ENCODE measurements at places on chromosomes 6 and 20.
A peak's percentile ranks its signal among the peaks of the same experiment; 100 is the strongest.

- DNase-seq, result no peak
Observed at GRCh38 chr20:11502061-11502460, 415.6 kb upstream of the BTBD3 start.

GRCh38 chr20:38986663-38987062 is 24.5 kb downstream of the DHX35 start:
- no peak for DNase-seq

DNA sequence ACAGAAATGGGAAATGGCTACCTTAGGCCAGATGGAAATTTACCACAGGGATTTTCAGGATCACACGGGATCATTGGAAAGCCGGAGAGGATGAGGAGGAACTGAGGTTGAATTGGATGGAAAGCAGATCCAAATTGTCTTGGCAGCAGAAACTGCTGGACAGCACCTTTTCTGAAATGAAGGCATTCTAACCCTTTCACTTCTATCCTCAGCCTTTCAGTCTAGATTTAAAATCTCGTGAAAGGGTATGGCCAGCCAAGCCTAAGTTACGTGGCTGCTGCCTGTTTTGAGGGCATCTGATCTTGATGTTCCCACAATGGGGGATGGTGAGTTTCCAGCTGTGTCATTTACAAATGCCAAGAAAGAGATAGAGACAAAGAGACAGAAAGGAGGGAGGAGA is 358.2 kb downstream of the KIF16B start:
- DNase-seq, result no peak

DNA sequence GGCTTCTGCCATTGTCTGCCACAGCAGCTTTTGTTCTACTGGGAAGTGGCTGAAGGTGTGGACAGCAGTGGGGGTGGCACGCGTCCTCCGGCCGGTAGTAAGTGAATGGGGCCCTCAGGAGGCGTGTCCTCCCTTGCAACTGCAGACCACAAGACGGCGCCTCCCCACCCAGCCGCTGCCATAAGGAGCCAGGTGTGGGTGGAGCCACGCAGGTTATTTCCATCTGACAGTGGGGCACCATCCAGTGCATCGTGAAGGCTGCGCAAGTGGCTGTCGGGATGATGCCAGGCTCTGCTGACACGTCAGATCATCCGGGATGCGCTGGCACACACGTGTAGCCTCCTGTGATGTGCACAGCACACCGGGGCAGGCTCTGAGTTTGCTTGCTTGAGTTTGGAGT is 379.7 kb downstream of the CDH4 start:
- no peak for DNase-seq

DNA sequence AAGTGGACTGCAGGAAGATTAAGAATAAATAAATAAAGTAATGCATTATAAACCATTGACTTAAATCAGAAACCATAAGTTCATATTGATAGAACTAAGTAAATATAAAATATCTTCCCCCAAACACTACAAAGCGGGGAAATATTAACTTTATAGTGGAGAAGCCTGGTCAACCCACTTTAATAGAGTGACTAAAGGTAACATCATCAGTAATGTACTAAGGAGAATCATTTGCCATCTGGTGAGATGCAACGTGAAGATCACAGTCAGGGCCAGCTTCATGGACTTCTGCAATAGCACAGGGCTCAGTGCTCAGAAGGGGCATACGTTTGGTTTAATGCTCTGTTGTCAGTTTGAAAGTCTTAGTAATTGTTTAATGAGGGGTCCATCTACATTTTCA is 58.8 kb upstream of the CD83 start:
- DNase-seq, result no peak

DNA sequence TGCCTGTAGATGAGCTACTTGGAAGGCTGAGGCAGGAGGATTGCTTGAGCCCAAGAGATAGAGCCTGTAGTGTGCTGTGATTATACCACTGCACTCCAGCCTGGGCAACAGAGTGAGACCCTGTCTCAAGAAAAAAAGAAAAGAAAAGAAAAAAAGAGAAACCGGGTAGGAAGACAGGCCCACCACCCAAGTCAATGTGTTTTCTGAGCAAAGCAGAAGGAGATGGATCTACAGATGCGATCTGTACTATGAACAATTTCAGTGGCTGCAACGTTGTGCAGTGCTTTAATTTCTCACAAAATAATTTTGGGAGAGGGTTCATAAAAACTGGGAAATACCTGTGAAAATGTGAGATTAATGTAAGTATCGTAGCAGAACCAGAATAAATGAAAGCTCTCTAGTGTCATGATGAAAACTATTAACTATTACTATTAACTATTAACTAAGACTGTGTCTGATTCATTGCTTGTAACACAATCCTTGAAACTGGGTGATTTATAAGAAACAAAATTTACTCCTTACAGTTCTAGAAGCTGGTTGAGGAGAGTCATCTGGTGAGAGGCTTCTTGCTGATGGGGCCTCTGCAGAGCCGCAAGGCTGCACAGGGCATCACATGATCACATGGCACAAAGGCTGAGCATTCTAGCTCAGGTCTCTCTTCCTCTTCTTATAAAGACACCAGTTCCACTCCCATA is 233.1 kb upstream of the ZNF217 start:
- no peak for DNase-seq

DNA sequence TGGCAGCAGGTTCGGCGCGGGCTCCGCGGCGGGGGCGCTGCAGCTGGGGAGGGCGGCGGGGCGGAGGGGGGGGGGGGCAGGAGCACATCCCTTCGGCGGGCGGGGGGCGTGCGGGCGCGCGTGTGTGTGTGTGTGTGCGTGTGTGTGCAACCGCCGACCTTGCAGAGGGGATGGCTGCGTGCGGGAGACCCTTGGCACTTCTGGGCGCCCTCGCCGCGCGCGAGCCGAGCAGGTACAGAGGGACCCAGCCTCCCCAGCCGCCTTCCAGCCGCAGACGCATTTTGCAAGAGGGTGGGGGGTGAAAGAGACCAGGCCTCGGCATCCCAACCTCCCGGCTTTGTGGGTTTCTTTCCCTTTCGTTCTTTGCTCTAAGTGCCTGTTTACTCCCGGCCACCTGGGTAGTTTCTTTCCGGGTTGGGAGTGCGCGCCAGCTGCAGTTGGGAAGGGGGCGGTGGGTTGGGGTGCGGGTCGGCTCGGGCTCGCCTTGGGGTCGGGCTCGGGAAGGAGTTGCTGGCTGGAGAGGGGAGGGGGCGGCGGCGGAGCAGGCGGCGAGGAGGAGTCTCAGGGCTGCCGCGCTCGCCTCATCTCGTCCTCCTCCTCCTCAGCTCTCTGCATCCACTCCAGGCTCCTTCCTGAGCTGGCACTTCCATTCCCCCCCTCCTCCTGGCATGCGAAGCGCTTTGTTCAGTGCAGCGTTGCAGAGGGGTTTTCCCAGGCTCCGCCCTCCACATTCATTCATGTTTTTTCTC is 620 bp downstream of the HIVEP1 start:
- DNase-seq, result no peak

DNA sequence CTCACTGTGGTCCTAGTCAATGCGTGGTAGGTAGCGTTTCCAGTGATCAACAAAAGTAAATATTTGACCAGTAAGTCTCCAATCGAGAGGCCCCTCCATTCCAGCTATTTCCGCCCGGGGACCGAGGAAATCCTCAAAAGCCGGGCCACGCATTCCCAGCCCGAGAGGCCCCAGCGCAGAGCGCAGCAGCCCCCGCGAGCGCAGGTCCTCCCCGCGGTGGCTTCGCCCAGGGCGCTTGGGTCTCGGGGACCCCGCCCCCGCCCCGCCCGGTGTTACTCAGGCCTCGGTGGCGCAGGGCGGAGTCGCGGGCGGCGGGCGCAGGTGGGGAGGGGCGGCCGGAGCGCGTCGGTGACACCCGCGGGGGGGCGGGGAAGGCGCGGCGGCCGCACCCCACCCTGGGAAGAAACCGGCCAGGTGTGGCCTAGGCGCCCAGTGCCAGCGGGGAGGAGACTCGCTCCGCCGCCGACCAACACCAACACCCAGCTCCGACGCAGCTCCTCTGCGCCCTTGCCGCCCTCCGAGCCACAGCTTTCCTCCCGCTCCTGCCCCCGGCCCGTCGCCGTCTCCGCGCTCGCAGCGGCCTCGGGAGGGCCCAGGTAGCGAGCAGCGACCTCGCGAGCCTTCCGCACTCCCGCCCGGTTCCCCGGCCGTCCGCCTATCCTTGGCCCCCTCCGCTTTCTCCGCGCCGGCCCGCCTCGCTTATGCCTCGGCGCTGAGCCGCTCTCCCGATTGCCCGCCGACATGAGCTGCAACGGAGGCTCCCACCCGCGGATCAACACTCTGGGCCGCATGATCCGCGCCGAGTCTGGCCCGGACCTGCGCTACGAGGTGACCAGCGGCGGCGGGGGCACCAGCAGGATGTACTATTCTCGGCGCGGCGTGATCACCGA is at the start of gene DSP:
TSS of gene DSP (plus strand) at position 497 of the 890 bp plus-strand sequence. CDS start at position 742, 245 bp downstream.
- DNase-seq, result no peak

GRCh38 chr6:2215342-2215741 is 30.1 kb downstream of the GMDS start:
- no peak for DNase-seq

DNA sequence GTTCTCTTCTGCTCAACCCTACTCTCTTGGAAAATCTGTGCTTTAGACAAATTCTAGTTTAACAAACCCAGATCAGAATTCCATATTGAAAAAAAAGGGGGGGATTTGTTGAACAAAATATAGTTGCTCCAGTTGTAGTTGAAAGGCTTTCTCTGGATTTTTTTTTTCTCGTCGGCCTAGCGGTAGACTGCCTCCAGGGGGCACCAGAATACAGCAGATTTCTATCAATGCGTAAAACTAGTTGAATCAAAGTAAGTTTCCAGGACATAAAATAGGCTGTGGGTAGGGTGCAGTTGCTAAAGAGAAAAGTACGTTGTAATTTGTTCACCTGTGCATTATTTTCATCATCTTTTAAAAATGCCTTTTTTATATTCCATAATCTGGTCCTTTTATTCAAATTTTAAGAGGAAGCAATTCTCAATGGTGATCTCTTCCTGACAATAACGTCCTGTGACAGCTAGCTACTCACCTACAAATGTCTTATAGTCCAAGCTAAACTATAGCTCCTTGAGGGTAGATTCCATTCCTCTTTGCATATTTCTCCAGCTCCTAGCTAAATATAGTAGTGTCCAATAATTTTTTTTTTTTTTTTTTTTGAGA is 105.4 kb downstream of the PERP start:
- peak; percentile 25 for DNase-seq

DNA sequence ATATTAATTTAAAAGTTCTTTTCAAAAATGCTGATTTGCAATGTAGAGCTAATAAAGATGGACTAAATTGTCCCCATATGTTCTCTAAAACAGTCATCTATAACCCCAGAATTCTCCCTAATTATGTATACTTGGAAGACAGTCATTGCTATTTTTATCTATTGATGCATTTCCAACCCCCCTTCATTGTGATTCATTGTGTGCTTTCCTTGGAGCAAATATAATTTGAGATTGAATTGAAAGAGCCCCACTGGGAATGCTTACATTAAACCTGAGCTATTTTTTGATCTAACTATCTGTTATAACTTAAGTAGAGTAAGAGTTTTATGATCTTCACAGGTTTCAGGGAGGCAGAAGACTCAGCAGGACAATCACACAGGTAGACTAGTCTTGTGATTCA is 73.7 kb upstream of the PTCHD4 start:
- DNase-seq, result no peak

DNA sequence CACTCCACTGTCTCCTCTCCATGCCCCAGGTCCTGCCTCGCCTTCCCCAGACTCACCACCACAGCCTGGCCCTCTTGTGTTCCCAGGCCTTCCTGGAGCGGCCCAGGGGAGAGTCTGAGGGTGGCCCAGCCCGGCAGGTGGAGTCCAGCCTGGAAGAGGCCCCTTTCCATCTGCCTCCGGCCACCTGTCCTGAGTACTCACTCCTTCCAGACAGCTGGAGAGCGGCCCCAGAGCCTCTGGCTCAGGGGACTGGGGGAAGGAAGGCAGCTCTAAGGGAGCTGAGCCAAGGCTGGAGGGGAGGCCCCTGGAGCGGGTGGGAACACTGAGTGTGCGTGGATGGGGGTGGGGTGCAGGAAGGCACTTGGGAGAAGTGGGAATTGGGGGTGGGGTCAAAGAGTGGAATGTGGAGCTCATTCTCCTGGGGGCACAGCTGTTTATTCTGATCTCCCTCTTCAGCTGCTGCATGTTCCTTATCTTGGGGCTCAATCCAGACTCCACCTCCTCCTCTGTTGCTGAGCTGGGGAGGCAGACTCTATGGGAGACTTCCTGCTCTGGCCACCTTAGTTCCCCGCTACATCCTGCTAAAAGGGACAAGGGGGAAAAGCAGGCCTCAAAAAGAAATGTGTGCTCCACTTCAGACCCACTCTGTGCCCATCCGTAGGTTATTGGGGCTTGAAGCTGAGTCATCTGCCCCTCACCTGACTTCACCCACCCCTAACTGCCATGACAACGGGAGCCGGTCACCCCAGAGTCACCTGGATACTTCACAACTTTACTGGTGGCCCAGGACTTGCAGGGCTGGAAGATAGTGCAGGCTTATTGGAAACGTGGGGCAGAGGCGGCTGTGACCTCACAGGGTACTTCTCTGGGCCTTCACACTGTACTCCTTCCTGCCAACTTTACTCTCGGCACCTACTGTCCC is 19.5 kb upstream of the TAF8 start:
- no peak for DNase-seq

- no peak for DNase-seq
Observed at GRCh38 chr6:14425805-14426204, 308.2 kb downstream of the CD83 start.

DNA sequence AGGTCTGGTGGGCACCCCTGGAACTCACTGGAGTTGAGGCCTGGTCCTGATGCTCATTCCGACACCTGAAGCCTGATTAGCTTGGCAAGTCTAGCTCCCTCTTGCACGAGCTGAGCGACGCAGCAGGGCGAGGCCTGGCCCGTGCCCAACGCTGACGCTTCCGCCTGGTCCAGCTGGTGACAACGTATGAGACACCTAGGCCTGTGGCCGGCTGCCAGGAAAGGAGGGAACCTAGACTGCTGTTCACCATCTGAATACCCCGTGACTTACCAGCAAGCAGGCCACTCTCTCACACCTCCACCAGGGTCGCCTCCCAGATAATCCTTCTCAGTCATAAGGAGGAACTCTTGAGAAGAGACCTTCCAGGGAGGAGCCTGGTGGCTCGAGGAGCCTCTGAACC is 24.5 kb downstream of the YTHDF1 start:
- DNase-seq, result peak; percentile 40

DNA sequence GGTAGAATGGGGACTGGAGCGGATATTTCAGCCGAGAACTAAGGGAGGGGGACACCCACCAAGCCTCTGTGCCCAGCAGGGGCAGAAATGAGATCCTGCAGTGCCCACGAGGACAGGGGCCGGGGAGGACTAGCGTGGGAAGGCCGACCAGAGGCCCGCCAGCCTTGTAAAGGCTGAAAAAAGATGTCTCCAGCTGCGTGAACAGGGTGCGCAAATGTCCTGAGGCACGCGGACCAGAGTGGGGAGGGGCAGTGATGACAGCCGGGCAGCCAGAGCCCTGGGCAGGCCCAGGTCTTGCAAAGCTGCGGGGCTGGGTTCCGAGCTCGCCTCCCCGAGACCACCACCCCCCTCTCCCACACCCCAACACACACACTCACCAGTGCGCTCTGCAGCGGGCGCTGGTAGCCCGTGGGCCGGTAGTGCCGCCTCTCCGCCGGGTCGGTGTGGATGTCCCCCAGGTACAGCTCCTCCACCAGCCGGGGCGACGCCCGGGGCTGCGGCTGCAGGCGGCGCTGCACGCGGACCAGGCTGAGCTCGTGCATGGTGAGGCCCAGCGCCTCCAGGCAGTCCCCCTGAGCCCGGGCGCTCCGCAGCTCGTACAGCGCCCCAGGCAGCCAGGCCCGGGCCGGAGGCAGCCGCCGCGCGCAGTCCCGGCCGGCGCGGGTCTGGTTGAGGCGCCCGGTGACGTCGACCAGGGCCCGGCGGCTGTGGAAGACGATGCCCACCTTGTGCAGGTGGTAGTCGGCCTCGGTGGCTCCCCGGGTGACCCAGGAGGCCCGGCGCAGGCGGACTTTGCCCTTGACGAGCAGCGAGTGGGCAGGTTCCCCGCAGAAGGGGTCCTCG is 48.2 kb downstream of the APCDD1L start:
- DNase-seq, result no peak
